ENCODE measurements at places on chromosomes 4 and X.

- DNase-seq, result peak; percentile 33
These were observed 2.3 kb downstream of the PLAC8 start for GRCh38 chr4:83112231-83112630.

GRCh38 chr4:141721174-141721573, 84.8 kb downstream of the IL15 start:
- no peak for DNase-seq

DNA sequence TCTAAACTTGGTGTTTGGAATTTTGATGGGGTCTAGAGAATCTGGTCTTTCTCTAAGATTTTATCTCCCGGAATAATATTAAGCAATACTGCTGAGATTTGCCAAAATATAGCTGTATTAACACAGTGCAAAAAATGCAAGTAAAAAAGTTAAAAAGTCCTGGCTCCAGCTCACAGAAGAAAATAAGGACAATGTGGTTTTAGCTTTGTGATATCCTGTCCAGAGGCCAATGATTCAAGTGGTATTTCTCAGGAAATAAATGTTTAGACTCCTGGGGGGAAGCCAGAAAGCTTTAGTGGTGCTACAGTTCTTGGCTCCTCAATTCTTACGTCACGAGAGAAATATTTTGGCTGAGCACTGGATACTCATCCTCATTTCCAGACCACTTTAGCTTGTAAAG, 40.9 kb upstream of the IL13RA2 start:
- DNase-seq, result no peak

DNA sequence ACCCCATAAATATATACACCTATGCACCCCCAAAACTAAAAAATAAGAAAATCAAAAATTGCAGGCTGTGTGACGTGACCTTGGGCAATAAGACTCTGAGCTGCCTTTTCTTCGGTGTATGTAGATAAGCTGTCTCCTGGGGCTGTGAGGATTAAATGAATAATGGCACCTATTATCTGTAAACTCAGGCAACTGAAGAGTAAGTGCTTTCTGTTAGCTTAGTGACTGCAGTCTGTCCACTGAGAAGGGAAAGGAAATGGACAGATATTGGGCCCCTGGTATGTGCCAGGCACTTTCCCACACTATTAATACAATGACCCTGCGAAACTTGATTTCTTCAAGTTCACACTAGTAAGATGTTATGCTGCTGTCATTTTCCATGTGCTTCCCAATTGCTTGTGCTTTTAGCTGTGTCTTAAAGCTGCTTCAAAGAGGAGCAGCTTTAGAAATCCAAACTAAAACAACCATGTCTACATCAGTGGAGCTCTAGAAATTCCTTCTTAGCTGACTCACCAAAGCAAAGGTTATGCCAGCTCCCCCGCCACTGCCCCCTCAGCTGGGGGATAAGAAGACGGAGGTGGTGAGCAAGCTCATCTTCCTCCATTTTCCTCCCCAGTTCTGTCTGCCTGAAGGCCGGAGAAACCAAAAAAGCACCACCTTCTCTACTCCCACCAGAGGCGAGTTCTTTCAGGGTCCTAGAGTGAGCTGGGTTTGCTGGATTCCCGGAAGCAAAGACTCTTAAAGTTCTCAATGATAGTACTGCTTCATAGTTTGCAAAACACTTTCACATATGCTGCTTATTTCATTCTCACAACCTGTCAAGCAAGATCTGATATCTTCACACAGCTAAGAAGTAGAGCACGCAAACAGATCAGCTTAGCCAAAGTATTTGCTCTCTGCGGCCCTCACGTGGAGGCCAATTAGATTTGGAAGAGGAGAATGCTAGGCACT, 8.8 kb upstream of the DGAT2L6 start:
- no peak for DNase-seq

GRCh38 chr4:84689197-84689596, 106.3 kb downstream of the CDS1 start:
- no peak for DNase-seq

DNA sequence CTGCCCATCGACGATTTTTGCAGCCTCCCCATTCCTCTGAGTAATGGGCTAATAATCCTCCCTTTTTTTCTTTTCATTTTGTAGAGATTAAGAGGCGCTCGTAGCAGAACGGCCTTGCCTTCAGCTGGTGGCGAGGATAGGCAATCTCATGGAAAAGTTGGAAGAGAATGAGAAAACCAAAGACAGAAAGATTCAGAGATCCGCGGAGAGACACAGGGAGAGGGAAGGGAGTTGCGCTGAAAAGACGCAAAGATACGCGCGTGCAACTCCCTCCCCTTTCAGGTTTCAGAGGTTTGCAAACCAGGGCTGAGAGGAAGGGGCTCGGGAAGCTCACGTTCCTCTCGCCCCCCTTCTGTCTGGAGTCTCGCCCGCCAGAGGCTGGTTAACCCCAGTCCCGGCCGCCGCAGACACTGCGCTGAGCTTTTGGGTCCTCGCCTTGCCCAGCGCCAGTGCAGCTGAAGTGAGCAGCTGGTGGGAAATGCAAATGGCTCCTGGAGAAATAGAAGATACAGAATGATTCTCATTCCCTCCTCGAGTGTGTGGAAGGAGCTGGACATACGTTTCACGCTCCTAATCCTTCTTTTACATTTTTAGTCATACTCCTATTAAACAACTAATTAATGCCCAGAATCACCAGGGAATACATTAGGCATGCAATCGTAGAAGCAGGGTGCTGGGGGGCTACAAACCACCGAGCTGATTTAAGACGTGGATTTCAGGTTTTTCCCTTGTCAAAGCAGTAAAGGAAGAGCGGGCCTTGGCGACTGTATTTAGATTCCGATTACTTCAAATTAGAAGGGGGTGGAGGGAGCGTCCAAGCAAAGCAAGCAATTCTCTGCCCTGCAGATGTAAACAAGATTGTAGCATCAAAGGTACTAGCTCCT, 16.6 kb upstream of the PITX2 start:
- no peak for DNase-seq

GRCh38 chrX:5823903-5824302, 404.8 kb downstream of the NLGN4X start:
- no peak for DNase-seq

DNA sequence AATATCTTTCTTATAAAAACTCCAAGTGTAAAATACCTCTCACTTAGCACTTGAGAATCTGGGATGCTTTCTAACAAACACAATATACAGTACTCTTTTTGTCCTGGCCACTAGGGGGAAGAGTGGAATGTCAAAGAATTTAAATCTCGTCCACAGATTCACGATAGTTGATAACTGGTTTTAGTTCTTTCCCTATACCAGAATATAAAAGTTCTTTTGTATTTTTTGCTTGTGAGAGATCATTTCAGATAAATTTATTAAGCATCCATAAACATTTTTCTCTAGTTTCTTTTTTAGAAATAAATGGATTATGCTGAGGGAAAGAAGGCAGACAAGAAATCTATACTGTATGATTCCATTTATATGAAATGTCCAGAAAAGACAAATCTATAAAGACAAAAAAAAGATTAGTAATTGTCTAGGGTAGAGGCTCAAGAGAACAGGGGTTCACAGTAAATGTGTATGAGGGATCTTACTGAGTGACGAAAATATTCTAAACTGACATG, 50.4 kb downstream of the MGARP start:
- DNase-seq, result peak; percentile 42

DNA sequence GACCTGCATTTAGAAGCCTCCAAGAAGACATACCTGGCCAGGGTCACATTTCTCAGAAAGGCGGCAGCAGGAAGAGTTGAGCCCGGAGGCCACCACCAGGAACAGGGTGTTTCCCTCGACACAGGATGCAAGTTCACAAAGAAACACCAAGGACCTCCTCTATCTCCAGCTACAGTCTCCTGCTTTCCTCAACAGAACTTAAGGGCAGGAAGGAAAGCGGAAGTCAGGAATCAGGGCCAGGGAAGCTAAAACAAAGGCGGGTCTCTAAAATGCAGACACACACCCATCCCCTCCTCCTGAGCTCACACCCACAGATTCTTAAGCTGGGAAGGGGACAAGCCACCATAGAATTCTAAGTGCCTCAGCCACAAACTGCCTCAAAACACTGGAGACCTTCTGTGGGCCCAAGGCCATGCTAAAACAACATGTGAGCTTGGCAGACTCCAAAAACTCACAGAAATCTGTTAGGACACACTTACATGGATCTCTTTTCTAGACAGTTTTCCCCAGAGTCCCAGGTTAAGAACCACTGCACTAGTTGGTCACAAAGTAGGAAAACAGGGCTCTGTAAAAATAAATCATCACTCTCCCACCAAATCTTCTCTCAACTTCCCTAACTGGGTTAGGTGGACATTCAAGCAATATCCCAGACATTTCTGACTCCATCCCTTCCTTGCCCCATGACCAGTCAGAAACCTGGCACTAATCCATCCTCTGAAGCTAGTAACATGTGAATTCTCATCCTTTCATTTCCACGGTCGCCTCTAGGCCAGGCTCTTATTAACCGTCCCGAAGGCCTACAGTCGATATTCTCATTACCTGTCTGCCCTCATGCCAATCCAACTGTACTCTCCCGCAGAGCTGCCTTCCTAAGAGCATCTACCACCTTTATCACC, 163.2 kb downstream of the APBB2 start:
- DNase-seq, result no peak

DNA sequence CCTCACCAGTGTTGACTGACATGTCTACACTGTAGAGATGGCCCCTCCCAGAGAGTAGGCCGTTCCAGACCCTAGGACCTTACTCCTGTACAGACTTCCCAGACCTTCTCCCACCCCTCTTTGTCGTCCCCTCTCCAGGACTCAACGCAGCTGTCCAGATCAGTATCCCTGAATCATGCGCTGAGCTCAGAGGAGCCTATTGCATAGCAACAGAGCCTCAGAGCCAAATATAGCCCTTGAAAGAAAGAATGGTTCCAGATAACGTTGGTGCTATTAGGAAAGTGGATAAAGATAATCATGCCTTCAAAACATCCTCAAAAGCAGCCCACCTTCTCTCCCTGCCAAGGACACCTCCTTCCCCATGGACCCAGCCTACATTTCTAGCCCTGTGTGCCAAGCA, 27.8 kb upstream of the NXF3 start:
- DNase-seq, result no peak

DNA sequence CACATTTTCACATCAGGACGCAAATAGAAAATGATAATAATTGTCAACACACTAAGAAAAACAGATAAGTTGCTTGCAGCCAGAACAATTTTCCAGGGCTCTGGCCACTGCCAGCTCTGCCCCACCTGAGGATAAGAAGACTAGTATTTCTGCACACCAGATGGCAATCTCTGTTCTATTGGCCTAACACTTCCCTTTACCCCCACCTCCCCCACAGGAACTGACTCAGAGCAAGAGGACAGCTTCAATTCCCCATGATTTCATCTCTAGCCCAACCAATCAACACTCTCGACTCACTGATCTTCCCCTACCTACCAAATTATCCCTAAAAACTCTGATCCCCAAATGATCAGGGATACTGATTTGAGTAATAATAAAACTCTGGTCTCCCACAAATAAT, 164.0 kb downstream of the SMARCA1 start:
- DNase-seq, result peak; percentile 13

DNA sequence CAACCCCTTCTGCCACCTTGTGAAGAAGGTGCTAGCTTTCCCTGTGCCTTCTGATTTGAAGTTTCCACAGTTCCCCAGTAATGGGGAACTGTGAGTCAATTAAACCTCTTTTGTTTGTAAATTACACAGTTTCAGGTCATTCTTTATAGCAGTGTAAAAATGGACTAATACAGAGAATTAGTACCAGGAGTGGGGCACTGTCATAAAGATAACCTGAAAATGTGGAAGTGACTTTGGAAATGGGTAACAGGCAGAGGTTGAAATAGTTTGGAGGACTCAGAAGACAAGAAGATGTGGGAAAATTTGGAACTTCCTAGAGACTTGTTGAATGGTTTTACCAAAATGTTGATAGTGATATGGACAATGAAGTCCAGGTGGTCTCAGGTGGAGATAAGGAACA, 131.0 kb upstream of the HAND2 start:
- DNase-seq, result no peak
